ENCODE measurements at places on chromosomes 7 and 10.

- DNase-seq = no peak
These were observed 766.7 kb upstream of the GHITM start for GRCh38 chr10:83372646-83373045.

- no peak for DNase-seq
These were observed 27.4 kb upstream of the GRID1 start for GRCh38 chr10:86393862-86394455.

GRCh38 chr10:97631098-97631497, 2.2 kb downstream of the MORN4 start:
- no peak for DNase-seq

DNA sequence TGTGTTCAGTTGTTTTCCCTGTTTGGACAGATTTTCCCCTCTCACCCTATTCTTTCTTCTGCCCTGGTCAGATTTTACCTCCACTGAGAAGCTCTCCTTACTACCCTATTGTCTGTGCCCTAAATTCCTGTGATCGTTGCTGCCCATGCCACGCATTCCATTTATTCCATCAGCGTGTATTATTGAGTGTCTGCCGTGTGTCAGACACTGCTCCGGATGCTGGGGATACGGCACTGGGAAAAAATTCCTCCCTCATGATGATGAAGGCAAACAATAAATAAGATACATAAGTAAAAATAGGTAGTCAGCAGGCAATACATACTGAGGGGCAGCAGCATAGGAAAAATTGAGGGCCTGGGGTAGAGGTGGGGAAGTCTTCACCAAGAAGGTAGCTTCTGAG, 86.8 kb downstream of the FANK1 start:
- no peak for DNase-seq

GRCh38 chr10:13813550-13813949, 226.8 kb downstream of the PRPF18 start:
- no peak for DNase-seq

GRCh38 chr10:124032971-124033886, 60.2 kb downstream of the CHST15 start:
- no peak for DNase-seq

- no peak for DNase-seq
These were observed 1.5 kb upstream of the MIOS start for GRCh38 chr7:7565018-7565680.

DNA sequence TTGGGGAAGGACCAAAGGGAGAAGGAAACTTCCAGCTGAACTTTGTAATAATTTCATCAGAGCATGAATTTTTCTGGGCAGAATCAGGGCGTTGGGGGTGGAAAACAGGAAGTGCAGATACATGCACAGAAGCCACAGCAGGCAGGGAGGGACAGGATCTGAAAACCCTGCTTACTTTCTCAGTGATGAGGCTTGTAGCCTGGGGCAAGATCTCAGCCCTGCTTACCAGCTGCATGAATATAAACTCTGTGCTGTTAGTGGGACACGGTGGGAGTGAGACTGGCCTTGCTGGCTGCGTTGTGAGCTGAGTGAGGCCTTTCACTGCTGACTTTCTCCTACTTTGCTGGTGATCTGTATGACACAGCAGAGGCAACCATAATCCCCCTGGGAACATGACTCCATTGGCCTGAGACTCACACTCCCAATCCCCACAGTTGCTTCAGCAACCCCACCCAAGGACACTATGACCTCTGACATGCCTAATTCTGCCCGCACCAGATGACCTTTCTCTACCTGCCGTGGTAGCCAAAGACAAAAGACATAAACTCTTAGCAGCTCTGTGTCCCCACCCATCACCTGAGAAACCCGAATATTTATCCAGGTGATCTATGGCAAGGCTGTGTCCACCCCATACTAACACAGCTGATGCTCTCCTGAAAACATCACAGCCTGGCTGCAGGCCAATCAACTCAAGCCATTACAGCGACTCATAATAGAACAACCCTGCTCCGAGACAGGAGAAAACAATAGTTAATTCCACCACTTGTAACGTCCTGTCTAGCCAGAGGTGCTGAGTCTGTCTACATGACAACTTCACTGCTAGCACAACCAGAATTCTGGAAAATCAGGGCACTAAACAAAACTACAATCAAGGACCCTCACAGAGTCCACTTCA, 190.7 kb upstream of the CHRM2 start:
- DNase-seq = no peak

- no peak for DNase-seq
These were observed 66.3 kb downstream of the INSIG1 start for GRCh38 chr7:155363852-155364600.

- DNase-seq = no peak
These were observed 23.1 kb downstream of the SP4 start for GRCh38 chr7:21450941-21451340.

DNA sequence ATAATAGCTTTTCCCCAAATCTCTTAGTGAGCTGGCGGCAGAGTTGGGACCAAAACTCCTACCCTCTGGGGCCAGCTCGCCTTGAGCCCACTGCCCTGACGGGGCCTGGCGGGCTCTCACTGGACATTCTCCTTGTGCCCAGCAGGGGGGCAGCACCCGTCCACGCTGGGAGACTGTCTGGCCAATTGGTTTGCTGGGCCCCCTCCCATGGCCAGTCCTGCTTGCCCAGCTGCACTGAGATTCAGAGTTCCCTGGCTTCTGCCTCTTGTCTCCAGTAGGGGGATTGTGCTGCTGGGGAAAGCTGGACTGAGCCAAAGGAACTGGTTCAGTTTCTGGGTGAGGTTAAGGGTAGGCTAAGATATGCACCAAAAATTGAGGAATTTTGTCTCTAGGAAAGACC, 59.8 kb downstream of the RAMP3 start:
- DNase-seq = no peak

DNA sequence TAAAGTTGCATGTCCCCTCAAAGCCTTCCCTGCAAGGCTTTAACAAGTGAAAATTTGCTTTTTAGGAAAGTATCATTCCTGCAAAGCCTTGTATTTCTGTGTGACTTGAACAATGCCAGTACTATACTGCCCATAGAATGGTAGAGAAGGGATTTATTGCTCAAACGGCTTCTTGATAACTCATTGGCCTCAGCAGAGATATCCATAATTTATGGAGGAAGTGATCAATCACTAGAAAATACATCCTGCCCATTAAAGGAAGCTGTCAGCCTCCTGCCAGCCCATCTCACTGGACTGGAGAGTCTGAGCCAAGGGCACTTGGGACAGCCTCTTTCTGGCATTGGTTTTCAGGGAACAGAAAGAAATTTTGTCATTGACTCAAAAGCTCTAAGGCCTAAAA, 152.6 kb downstream of the XPNPEP1 start:
- DNase-seq = no peak

DNA sequence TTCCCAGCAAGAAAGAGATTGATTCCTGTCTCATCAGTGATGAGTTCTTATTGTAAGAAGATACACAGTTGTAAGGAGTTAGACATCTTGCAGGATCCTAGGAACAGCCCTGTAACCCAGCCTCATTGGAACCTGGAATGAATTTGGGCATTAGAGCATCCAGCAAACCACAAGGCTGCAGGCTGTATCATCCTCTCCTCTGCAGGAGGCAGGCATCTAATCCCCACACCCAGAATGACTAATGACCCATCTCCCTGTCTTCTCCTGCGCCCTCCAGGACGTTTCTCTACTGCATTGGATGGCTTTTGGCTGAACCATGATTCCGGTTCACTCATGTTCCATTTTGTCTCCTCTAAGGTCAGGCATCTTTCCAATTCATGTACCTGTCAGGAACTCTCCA, 233.9 kb downstream of the POU6F2 start:
- no peak for DNase-seq

DNA sequence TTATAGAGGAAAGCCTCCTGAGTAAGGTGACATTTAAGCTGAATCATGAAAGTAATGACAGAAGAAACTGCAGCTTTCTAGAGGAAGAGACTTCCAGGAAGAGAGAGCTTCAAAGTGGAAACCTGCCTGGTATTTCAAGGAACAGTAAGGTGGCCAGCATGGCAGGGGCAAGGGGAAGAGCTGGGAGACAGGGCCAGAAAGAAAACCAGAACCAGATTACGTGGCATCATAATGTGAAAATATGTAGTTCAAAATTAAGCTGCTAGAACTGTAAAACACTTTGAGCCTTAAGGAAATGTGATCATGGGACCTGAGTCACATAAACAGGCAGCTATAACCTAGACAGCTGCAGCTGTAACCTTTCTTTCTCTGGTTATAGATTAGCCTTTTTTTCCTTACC, 238.0 kb upstream of the FOXK1 start:
- no peak for DNase-seq

DNA sequence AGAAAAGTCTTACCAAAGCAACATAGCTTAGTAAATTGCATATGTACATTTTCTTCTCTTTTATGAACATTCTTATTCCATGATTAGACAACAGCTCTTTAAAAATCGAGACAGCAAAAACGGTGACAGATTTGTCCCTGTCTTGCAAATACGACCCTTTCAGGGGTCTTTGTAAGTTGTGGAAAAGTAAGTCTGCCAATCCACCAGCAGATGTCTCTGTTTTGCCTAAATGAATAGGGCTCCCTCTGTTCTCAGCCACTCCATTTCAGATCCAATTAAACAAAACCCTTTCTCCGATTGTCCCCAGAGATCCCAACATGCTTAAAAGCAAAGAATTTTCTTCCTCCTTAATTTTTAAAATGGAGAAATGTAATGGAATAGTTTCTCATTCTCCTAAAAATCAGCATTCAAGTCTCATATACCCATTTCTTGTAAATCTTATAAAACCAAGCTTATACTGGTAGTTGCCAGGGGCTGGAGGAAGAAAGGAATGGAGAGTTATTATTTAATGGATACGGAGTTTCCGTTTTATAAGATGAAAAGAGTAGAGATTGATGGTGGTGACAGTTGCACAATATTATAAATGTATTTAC, 61.0 kb upstream of the NFE2L3 start:
- no peak for DNase-seq

DNA sequence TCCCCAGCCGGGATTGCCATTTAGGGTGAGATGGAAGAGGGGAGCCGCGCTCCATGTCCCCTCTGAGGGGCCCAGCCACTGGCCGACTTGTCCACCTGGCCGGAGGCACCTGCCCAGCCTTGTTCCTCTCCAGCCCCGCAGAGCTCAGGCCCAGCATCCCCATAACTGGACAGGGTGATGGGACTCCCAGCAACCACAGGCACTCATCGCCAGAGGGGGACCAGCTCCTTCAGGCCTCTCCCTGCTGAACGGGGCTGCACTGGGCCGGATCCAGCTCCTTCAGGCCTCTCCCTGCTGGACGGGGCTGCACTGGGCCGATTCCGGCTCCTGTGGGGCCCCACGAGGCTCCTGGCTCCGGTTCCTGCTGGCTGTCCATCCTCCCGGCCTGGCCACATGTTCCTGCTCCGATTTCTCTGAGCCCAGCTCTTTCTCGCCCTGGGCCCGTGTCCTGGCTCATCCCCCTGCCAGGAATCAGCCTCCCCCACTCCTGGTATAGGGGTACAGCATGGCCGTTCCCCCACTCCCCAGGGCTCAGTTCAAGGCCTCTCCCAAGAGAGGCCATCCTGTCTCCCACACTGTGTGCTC, 56.1 kb upstream of the ADGRA1 start:
- no peak for DNase-seq

DNA sequence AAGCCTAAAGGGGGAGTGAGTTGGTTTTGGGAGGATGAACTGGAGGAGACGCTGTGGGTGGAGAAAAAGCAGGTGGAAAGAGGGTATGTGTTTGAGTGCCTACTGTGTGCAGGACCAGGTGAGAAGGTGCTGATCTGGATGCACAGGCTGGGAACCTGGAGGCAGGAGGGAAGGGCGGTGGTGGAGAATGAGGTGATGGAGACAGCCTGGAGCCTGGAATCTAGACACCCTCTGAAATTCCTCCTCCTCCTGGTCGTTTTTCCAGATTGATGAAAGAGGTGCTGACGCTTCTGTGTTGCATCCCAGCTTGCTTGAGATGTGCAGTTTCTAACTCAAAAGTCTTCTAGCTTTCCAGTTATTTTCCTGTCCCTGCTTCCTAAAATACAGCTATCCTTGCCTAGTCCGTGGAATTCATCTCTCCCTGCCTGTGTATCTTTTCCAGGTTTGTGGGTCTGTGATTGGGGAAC, 67.5 kb downstream of the LRMDA start:
- no peak for DNase-seq

- DNase-seq = no peak
These were observed 1351.3 kb upstream of the SORCS1 start for GRCh38 chr10:108515821-108516220.

DNA sequence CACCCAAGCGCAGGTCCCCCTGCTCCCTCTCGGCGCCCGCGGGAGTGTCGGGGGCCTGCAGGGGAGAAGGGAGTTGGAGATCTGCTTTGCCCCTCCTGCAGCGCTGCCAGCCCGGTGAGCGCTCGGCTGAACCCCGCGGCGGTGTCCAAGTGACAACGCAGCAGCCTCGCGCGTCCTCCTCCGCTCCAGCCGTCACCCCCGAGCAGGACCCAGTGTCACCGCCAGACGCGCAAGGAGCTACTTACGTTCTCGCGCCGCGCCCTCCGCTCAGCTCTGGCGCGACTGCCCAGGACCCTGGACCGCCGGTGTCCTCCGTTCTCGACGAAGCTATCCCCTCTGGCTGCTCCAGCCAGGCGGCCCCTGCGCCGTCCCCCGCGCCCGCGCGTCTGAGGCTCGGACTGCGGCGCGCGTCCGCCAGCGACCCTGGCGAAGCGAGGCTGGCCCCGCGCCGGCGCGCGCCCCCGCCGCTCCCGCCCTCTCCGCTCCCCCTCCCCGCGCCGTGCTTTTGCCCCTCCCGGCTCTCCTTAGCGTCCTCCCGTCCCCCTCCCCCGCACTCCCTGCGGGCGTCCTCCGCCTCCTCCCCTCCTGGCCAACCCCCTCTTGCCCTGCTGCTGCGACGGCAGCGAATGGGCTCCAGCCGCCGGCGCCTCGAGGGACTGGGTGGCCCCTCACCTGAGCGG, at the start of gene NRCAM:
NRCAM (minus strand) TSS at position 439 of the 680 bp plus-strand sequence. CDS start 216,372 bp downstream, outside the sequence.
- DNase-seq = no peak

DNA sequence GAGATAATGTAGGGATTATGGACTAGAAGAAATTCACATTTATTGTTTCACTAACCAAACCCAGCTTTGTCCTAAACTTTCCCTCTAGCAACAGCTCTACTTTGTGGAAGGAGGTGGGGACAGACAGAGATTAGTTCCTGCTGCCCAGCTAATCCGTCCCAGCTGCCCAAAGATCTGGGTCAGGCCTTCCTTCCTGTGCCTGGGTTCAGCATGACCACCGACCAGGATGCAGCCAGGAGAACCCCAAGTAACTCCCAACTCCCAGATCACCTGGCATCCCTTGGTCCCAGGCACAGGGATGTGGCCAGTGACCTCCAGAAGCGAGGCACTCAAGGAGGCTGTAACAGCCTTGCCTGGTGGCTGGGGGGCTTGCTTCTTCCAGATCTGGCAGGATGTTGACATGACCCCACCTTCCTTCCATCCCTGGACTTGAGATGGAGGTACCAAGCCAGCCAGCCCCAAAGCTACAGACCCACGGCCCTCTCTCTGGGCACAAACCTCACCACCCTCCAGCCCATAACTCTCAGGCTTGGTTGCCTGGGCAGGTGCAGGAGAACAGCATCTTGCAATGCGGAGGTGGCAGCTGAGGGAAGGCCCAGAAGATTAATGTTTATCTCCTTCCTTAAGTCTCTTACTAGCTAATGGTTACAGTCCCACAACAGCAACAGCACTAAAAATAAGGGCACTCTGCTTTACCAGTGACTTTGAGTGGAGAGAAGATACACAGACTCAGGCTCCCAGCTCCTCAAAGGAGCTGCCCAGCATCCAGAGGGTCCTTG, 11.1 kb downstream of the CAMK2G start:
- DNase-seq = no peak

- DNase-seq = no peak
These were observed 6.6 kb downstream of the SFRP5 start for GRCh38 chr10:97765201-97765600.

GRCh38 chr10:123351715-123352114, 197.5 kb downstream of the BUB3 start:
- no peak for DNase-seq

GRCh38 chr10:61487506-61487905, 34.3 kb upstream of the TMEM26 start:
- no peak for DNase-seq
